ENCODE measurements at places on chromosomes 11 and 22. TPM values are rescaled to one million over a fixed set of nuclear protein-coding genes. Genes with fewer than 3 reads are reported as not detected.

The NUDT8 gene
- 57.0 TPM for polyA plus RNA-seq

The HBB gene
- 10.9 TPM for polyA plus RNA-seq

The ILK gene
- polyA plus RNA-seq: 149 TPM

The DTX4 gene
- 7.2 TPM for polyA plus RNA-seq

The UFD1 gene
- polyA plus RNA-seq: 67.8 TPM

The C11orf16 gene
- 0.28 TPM for polyA plus RNA-seq

The CALCA gene
- 29.8 TPM for polyA plus RNA-seq

The MUC5AC gene
- polyA plus RNA-seq: not detected

The MOGAT2 gene
- 1.1 TPM for polyA plus RNA-seq

The SCUBE2 gene
- polyA plus RNA-seq: 0.65 TPM

The DEFB131B gene
- not detected for polyA plus RNA-seq

The DDX25 gene
- 3.8 TPM for polyA plus RNA-seq
